Activated naive CD8-positive, alpha-beta T cell treated with anti-CD3 and anti-CD28 coated beads, Interleukin-2, amount 50 U/mL, for 24 hours (primary cell): ENCODE measurements at places on chromosomes 11 and 22.

DNA sequence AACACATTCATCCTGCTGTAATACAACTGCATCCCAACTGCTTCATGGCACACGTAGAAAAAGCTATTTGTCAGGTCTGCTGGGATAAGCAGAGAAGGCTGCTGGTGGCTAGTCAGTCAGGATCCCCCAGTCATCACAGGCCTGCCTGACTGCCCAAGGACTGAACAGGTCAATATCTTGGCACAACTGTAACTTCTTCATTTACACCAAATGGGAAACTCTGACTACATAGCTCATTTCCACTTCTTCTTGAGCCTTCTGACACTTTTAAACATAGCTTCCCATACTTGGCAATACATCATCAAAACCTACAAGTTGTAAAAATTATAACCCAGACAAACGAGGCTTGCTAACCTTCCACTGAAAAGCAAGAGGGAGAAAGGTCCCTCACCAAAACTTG, 2.8 kb downstream of the TMEM9B start:
- H3K27me3 ChIP-seq, result no peaks in the 10 kb centered on the region
- no peak overlapping the region for H3K27ac ChIP-seq
- no peak overlapping the region for H3K4me3 ChIP-seq
- no peak for DNase-seq

DNA sequence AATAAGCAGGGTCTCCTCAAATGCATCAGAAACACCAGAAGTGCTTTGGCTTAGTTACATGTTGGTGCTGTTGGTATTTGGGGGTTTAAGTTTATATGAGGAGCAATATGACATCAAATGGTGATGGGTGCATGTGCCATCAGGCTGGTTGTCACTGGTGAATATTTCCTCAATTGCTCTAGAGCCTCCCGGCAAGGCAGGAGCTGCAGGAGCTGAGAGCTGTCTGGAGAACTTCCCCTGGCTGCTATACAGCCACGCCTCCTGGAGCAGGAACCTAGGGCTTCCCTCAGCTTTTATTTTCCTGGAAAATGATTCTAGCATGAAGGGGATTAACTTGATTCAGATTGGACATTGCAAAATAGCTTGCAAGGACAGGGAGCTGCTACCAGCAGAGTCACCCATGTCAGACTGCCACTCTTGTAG, 15.8 kb downstream of the IGLL5 start:
- DNase-seq, result no peak
- H3K36me3 ChIP-seq, result no peaks in the 10 kb centered on the region

DNA sequence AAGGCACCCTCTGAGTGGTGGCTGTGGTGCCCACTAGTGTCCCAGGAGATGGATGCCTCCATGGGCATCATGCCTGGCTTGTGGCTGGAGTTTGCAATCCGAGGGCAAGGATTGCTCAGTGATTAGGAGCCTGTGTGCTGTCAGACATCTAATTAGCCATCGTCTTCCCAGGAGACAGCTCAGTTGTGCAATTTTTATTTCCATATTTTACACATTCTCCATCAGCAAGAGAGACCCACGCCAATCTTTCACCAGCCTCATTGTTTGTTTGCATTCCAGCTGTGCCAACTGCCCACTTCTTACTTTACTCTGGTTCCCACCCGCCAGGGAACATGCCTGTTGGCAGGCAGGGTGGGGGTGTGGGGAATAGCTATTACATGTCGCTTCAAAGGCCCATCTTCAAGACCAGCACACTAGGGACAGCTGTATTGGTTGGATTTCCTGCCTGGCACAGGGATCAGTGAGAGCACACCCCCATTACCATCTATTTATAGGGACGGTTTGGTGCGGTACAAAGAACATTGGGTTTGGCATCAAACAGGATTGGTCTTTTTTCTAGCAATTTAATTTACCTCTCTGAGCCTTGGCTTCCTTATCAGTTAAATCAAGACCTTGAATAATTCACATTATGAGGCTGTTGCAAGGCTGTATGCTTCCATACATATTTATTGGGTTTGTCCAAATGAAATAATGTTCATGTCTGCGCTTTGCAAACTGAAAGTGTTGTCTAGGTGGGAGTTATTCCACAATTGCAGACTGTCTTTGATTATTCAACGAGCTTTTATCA, 80.7 kb upstream of the NAV2 start:
- peaks cover 5% of the 10 kb centered on the region for H3K27me3 ChIP-seq
- H3K36me3 ChIP-seq, result no peaks in the 10 kb centered on the region
- H3K4me3 ChIP-seq, result no peak overlapping the region
- no peak for DNase-seq
- no peaks in the 10 kb centered on the region for H3K4me1 ChIP-seq
- no peak overlapping the region for H3K27ac ChIP-seq

DNA sequence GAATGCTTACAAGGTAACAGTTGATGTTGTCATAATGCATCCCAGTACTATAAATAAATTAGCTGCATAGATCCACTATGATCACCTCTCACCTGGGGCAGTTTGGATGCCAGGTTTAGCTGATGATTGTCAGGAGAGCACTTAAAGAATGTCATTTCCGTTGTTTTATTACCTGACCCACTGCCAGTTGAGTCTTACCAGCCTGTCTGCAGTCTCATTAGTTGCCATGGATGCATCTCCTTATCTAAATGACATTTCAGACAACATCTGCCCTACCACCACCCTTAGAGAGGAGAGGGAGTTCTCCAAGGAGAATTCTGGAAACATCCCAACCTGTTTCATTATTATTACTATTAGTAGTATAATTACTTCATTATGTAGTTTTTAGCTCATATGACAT, 339.1 kb upstream of the API5 start:
- no peaks in the 10 kb centered on the region for H3K36me3 ChIP-seq
- no peak overlapping the region for H3K27ac ChIP-seq
- no peak for DNase-seq
- H3K4me3 ChIP-seq, result no peak overlapping the region
- no peaks in the 10 kb centered on the region for H3K27me3 ChIP-seq

DNA sequence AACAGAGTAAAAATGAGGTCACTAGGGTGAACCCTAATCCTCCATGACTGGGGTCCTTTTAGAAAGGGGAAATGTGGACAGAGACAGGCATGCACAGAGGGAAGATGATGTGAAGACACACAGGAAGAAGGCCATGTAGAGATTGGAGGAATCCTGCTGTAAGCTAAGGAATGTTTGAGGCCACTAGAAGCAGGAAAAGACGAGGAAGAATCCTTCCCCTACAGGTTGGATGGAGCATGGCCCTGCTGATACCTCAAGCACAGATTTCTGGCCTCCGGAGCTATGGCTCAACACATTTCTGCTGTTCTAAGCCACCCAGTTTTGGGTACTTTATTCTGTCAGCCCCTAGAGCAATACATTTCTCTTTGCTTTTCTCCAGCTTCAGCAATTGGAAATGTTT, 486.9 kb downstream of the MIAT start:
- H3K36me3 ChIP-seq, result no peaks in the 10 kb centered on the region
- no peaks in the 10 kb centered on the region for H3K4me1 ChIP-seq
- DNase-seq, result no peak
- peaks cover 11% of the 10 kb centered on the region for H3K27me3 ChIP-seq
- H3K4me3 ChIP-seq, result no peak overlapping the region

- no peak for DNase-seq
- H3K4me3 ChIP-seq, result peak overlapping the region; percentile 88
- H3K4me1 ChIP-seq, result peaks cover 50% of the 10 kb centered on the region
- H3K27ac ChIP-seq, result peak overlapping the region; percentile 75
- H3K36me3 ChIP-seq, result peaks cover 30% of the 10 kb centered on the region
These were observed 1.3 kb downstream of the PPP1CA start for GRCh38 chr11:67400251-67400941.

GRCh38 chr11:61826930-61827570, 1.1 kb upstream of the FADS2 start:
- peaks cover 38% of the 10 kb centered on the region for H3K27me3 ChIP-seq
- DNase-seq, result no peak
- H3K4me1 ChIP-seq, result peaks cover 19% of the 10 kb centered on the region
- H3K4me3 ChIP-seq, result peak overlapping the region; percentile 82
- H3K36me3 ChIP-seq, result no peaks in the 10 kb centered on the region

GRCh38 chr11:20501971-20502370, 97.4 kb upstream of the SLC6A5 start:
- H3K4me3 ChIP-seq, result no peak overlapping the region
- no peak overlapping the region for H3K27ac ChIP-seq
- no peaks in the 10 kb centered on the region for H3K27me3 ChIP-seq

GRCh38 chr22:42471441-42471840, 39.2 kb upstream of the NFAM1 start:
- peaks cover 2% of the 10 kb centered on the region for H3K27me3 ChIP-seq
- no peak for DNase-seq
- no peaks in the 10 kb centered on the region for H3K36me3 ChIP-seq
- no peaks in the 10 kb centered on the region for H3K4me1 ChIP-seq

DNA sequence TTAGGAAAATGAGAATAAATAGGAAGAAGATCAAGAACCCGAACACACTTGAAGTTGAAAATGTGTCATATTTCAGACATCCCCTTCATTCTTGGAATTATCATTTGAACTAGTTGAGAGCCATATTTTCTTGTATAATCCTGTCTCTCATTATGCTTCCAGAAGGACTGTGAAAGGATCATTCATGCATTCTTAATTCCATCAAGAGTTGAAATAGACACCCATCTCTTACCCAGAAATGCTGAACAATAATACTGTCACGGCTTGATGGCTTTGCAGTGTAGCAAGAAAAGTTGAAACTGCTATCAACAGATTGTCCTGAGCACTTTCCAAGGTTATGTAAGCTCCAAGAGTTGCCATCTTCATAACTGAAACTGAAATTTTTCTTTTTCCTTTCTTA, 79.7 kb downstream of the ARHGAP42 start:
- no peaks in the 10 kb centered on the region for H3K4me1 ChIP-seq
- no peak overlapping the region for H3K27ac ChIP-seq
- no peaks in the 10 kb centered on the region for H3K36me3 ChIP-seq
- no peaks in the 10 kb centered on the region for H3K27me3 ChIP-seq
- no peak overlapping the region for H3K4me3 ChIP-seq

GRCh38 chr11:123430721-123431497, 840 bp downstream of the GRAMD1B start:
- H3K27me3 ChIP-seq, result peaks cover 7% of the 10 kb centered on the region
- DNase-seq, result peak; percentile 71
- peak overlapping the region; percentile 78 for H3K27ac ChIP-seq

DNA sequence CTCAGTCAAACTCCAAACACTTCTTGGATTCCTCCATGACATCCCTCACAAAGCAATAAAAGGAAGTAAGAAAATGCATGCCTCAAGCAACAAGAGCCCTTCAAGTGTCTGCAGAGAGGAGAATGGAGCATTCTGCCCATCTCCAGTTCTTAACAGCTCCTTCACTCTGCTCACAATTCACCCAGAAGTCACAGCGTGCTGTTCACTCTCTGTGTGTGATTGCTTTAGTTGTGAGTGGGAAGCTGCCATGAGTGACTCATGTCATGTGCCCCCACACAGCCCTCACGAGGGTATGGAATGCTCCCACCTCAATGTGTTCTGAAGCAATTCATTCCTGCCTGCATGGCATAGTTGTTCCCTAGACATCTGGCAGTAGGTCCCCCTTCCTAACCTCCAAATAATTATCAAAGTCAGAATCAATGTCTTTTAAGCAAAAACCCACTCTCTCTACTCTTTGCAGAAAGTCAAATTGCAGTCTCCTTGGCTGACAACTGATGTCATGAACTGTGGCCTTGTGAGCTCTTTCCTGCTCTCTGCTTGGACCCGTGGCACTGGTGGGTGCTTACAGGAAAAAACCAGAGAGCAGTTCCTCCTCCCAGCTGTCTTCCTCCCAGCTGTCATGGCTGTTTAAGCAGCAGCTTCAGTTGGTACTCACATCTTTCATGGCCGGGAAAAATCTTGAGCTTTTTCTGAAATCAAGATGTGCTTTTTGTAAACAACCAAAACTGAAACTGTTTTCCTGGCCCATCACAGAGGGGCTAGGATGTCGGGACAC, 112.1 kb upstream of the SPON1 start:
- H3K27me3 ChIP-seq, result peaks cover 3% of the 10 kb centered on the region
- DNase-seq, result no peak
- H3K4me1 ChIP-seq, result peaks cover 11% of the 10 kb centered on the region

- H3K4me1 ChIP-seq, result peaks cover 47% of the 10 kb centered on the region
- H3K27ac ChIP-seq, result peak overlapping the region; percentile 55
- DNase-seq, result no peak
- H3K4me3 ChIP-seq, result peak overlapping the region; percentile 45
- peaks cover 2% of the 10 kb centered on the region for H3K36me3 ChIP-seq
These were observed 42.1 kb downstream of the RTL6 start for GRCh38 chr22:44455963-44456358.
